ENCODE measurements at places on chromosomes 2 and 18. TPM values are rescaled to one million over a fixed set of nuclear protein-coding genes. Genes with fewer than 3 reads are reported as not detected.

- peak; percentile 33 for DNase-seq
Measured at GRCh38 chr18:12934454-12935071, 13.2 kb upstream of the SEH1L start.

DNA sequence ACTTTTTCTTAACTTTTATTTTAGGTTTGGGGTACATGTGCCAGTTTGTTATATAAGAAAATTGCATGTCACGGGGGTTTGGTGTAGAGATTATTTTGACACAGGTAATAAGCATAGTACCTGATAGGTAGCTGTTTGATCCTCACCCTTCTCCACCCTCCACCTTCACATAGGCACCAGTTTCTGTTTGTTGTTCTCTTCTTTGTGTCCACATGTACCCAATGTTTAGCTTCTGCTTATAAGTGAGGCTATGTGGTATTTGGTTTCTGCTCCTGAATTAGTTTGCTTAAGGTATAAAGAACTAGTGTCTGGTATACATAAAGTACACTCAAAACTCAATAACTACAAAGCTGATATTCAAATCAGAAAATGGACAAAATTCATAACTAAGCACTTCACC lies 654.6 kb upstream of the LINC00305 start:
- DNase-seq = no peak

DNA sequence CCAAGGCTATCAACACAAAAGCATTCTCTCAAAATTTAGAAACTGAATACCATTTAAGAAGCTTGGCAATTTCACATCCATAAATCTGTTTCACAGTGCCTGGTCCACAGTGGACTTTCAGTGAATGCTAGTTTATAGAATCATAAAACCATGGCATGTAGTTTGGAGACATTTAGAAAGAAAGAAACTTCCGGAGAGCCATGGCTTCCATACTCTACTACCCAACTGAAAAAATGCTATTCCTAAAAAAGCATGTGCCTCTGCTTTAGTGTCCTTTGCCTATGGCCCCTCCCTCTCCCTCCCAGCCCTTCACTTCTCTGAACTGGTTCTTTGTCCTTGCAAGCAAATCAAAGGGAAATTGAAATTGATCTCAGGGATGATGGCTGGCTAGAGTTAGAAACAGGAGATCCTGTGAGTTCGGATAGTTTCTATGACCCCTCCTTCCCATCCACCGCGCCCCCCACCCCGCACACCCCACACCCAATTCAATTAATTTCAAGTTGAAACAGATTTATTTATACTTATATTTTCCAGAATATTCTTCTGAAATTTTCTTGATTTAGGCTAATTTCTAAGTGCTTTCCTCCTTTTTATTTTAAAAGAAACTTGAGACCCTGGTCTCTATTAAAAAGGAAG lies 248.3 kb downstream of the TRIB2 start:
- DNase-seq = no peak

DNA sequence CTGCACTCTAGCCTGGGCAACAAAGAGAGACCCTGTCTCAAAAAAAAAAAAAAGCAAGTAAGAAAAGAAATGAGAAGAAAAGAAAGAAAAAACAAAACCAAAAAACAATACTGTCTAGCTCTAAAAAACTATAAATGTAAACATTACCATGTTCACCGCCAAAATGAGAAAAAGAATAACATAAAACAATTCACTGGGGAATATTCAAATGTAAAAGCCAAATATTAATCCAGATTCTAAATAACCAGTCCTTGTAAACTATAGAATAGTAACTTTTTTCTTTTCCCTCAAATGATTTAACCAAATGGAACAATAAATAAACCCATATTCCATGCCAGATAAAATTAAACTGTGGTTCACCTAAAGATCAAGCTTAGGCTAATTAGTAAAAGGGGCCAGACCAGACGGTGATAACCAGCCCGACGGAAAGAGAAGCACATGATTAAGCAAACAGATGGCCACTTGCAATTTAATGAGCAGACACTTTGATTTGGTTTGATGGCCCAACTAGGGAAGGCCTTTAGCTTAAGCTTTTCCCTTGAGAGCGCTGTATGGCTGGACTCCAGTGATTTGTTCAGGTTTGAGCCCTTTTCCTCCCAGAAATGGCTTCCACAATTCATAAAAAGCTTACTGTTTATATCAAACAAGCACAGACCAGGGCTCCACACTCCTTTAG lies 39.4 kb upstream of the ZNF397 start:
- DNase-seq = no peak

DNA sequence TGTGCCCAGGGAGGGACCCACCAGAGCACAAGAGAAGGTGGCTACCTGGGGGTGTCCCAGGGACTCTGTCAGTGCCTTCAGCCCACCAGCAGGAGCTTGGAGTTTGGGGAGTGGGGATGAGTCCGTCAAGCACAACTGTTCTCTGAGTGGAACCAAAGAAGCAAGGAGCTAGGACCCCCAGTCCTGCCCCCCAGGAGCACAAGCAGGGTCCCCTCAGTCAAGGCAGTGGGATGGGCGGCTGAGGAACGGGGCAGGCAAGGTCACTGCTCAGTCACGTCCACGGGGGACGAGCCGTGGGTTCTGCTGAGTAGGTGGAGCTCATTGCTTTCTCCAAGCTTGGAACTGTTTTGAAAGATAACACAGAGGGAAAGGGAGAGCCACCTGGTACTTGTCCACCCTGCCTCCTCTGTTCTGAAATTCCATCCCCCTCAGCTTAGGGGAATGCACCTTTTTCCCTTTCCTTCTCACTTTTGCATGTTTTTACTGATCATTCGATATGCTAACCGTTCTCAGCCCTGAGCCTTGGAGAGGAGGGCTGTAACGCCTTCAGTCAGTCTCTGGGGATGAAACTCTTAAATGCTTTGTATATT lies 14.0 kb downstream of the ITM2C start:
- DNase-seq = no peak

DNA sequence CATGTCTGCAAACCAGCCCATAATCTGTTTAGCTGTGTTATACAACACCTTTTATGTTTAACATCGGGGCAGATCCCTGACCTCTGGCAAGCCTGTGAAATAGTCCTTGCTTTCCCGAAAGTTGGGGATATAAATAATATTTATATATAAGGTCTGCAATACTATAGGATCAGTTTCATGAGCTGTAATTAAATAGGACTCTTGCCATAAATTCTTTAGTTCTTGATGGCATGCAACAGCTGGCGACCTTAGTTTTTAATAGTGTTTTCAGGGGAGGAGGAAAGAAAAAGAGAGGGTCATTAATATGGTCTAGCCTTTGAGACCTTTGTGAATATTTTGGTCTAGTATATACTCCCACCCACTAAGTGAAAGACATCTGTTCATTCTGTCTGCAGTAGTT lies 166.5 kb downstream of the MTX2 start:
- DNase-seq = no peak

GRCh38 chr18:58438958-58439300 lies 190.0 kb downstream of the ALPK2 start:
- DNase-seq = no peak

Gene TUBB6
- polyA plus RNA-seq = 479 TPM

Gene NTSR2
- polyA plus RNA-seq = not detected
